ENCODE measurements at places on chromosomes 16 and 17. TPM values are rescaled to one million over a fixed set of nuclear protein-coding genes. Genes with fewer than 3 reads are reported as not detected.

The RAMP2 gene
- not detected for total RNA-seq

The PRSS53 gene
- total RNA-seq: 4.5 TPM

The CENPX gene
- 66.1 TPM for total RNA-seq

The HOXB8 gene
- total RNA-seq: not detected

The SPATA32 gene
- total RNA-seq: 0.32 TPM

The GPR179 gene
- 0.26 TPM for total RNA-seq
